Caki2 (cell line): ENCODE measurements at places on chromosomes 3 and 15. TPM values are rescaled to one million over a fixed set of nuclear protein-coding genes. Genes with fewer than 3 reads are reported as not detected.
A peak's percentile ranks its signal among the peaks of the same experiment; 100 is the strongest.

DNA sequence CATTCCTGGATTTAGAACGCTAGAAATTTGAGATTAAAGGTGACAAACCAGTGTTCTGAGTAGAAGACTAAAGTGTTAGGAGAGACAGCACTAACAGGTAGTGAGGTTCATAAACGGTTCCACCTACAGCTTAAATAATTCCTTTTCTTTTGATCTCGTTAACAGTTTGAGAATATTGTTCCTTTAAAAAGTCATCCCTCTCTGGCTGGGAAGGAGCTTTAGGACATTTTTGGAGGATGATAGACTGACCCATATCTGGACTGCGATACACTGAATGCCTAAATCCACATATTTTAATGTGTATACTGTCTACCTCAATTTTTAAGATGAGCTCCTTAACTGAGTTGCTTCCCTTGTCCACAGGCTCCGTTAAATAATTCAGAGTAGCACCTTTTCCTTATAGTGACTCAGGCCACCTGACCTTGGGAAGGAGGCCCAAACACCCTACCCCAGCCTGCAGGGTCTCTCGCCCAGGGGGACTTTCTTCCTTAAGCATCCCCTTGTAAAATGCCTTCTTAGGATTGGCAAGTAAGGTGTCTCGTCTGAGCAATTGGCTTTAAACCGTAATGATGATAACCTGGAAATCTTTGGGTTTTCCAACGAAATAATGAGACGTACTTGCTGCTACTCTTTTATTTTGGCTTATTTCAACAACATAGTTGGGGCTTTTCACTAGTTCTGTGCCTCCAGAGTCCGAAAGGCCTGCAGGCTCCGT lies 3.3 kb downstream of the TRIM71 start:
- DNase-seq = no peak

MSL2 gene
- total RNA-seq = 6.4 and 8.8 TPM in 2 replicates

GRCh38 chr3:13966302-13966701 lies 86.4 kb upstream of the WNT7A start:
- no peak for DNase-seq

- DNase-seq = no peak
Observed at GRCh38 chr15:56390739-56391267, 25.6 kb downstream of the TEX9 start.

GRCh38 chr3:58388550-58389091 lies 45.0 kb downstream of the PDHB start:
- DNase-seq = no peak

DNA sequence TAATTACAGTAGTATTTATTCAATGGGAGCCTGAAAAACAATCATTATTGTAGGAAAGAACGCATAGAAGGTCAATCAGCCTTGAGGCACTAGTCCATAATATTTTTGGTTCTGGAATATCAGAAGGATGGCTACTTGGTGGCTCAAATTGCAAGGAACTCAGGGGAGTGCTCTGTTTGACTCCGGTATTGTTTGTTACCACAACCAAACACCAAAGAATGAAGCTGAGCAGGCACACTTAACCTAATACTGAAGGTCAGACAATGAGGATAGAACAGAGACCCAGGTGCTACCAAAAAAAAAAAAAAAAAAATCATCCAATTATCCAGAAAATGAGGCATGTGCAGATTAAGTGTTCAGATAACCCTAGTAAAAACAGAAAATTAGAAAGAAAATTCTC lies 11.1 kb upstream of the SATB1 start:
- no peak for DNase-seq

ERC2 gene
- not detected in 2 replicates for total RNA-seq

DNA sequence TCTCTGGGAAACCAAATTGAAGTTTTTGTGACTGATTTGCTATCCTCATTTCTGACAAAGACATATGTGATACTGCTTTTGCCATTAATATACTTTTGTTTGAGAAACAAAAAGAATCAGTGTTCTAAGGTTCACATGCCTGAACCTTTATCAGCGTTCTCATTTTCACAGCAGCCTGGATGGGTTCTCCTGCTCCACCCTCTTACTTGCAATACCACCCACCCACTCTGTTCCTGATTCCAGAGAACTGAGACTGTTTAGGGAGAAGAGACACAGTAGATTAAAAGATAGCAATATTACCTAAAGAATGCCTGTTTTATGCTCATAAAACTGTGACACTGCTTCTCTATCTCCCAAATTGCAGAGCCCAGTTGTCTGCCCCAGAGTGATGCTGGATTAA lies 25.8 kb upstream of the ARL6 start:
- no peak for DNase-seq

DNA sequence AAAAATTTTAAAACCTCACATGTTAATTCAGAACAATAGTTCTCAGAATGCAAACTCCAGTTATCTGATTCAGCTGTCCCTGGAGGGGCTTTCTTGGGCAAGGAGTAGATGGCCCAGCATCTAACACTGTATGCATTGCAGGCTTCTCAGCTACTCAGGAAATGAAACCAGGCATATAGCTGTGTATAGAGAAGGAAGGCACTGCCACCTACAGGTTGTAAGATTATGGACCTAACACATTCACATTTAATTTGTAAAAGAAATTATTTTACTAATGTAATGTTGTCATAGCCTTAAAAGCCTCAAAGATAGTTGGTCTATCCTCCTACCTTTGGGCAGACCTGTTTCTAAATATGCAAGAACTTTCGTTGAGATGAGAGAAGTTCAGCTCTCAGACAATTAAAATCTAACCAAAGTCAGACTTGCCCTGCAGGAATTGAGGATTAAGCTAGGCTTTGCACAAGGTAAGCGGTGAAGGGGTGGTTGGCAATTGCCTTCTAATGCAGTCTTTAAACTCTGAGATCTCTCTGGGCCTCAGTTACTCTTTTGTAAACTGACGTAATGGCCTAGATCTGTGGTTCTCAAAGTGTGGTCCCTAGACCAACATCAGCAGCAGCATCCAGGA lies 132.8 kb upstream of the SLC24A5 start:
- DNase-seq = peak; percentile 18

TMIE gene
- not detected in 2 replicates for total RNA-seq

- no peak for DNase-seq
Observed at GRCh38 chr3:158961471-158961870, 159.6 kb downstream of the MFSD1 start.

SNURF gene
- not detected in 2 replicates for total RNA-seq

PLIN1 gene
- not detected in 2 replicates for total RNA-seq

GLDN gene
- not detected in 2 replicates for total RNA-seq

- DNase-seq = no peak
Observed at GRCh38 chr3:117059956-117060270, 350.3 kb downstream of the TUSC7 start.
